Stimulated activated CD4-positive, alpha-beta T cell treated with anti-CD3 and anti-CD28 coated beads, TNF-alpha, amount 100 ng/mL, for 24 hours (primary cell): ENCODE measurements at places on chromosomes 1 and 21.

- DNase-seq: no peak
These were observed 52.9 kb upstream of the CITED4 start for GRCh38 chr1:40914927-40915569.

DNA sequence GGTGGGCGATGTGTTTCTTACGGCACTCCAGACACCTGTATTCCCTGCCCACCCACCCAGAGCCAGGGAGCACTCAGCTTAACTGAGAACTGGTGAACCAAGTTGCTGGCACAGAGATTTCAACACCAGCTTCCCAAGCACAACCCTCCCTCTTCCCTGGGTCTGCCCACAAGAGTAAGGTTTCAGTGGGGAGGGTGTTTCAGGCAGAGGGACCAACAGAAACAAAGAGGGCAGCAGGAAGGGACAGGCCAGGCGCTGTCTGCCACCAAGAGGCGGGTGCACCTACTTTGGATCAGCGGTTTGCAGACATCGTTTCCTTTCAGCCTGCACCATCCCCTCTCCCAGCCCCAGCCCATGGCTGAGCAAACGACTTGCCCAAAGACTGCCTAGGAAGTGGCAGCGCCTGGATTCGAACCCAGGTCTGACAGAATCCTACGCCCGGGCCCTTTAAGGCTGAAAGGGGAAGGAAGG, 21.9 kb upstream of the ALDH4A1 start:
- no peak for DNase-seq

DNA sequence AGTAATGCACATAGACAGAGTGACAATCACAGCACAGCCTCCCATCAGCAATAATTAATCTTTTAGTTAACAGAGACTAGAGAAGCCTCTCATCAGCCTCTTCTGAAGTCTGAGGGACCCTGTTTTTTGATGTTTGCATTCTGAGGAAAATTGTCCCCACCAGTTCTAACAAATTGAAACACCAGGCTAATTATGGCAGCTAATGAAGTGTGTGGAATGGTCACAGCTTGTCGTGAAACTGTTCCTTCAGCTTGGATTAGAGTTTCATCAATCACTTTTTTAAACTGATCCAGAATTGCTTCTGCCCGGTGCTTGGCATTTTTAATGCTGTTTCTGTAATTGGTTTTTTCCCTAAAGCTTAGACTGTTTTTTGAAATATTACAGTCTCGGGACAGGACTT, 208.0 kb downstream of the SPATA17 start:
- no peak for DNase-seq

- DNase-seq: no peak
These were observed 5.3 kb downstream of the E2F2 start for GRCh38 chr1:23525558-23526250.

DNA sequence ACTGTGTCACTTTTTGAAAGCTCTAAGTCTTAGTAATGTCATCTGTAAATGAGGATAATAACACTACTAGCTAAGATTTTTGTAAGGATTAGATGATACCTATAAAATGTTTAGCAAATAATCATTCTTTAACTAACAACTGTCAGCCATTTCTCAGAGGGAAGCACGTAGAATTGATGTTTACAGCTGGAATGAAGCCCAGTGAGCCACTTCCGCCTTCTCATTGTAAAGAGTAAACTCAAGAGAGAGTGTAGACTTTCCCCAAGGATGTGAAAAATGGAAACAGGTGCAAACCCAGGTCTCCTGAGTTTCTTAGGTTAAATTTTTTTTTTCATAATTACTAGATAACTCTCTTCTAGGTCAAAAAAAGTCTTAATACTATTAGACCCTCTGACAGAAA, 4.9 kb downstream of the GREM2 start:
- DNase-seq: no peak

- DNase-seq: no peak
These were observed 204.9 kb upstream of the SAMSN1 start for GRCh38 chr21:14751011-14751410.

DNA sequence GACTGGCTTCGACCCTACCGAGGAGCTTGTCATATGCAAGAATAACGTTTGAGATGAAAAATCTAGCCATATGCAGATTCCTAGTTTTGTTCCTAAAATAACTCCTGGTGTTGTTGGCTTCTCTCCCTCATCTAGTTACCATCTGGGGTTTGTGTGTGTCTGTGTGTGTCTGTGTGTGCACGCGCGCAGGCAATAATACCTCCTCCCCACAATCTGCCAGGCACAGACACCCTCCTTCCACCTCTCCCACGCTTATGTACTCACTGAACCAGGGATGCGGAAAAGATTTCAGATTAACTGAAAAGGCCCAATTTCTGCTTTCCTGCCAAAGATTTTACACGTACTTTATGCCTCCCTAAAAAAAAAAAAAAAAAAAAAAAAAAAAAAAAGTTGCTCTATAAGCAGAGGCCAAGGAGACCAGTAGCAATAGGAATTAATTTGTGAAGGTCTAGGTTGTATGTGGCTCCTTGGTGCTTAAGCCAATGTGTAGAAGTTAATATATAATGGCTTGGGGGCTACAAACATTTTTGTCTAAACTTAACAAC, 452.7 kb downstream of the NUF2 start:
- no peak for DNase-seq

DNA sequence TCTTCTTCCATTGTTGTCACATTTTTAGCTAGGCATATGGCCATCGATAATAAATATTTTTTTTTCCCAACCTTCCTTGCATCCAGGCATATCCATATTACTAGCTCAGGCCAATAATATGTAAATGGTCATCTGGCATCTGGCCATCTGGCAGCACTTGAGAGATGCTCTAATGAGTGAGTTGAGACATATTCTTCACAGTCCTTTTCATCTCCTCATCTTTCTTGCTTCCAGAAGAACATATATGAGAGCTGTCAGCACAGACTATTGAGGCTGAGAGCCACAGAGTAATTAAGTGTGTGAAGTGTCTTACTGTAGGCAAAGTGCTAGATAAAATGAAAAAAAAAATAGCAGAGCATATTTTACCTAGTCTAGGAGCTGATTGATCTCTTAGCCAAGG, 628.4 kb upstream of the TMPRSS15 start:
- no peak for DNase-seq

DNA sequence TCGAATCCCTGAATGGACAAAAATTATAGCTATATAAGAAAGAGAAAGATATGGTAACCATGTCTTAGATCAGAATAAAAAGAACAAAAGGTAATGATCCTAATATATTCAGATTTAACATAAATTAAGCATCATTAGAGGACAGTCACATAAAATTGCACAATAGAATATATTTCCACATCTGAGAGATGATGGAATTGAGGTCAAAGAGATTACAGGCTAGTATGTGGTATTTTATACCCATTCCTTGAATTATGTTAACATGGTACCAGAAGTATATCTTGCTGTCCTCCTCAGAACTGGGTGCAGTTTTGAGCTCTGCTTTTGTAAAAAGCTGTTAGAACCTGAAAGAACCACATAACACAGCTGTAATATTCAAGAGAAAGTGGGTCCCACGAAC, 245.6 kb upstream of the HOOK1 start:
- no peak for DNase-seq

GRCh38 chr1:65006806-65007205, 40.5 kb upstream of the JAK1 start:
- DNase-seq: no peak

GRCh38 chr1:179554427-179554826, 21.3 kb downstream of the NPHS2 start:
- no peak for DNase-seq

GRCh38 chr1:227759341-227760300, 24.4 kb downstream of the SNAP47 start:
- DNase-seq: no peak

DNA sequence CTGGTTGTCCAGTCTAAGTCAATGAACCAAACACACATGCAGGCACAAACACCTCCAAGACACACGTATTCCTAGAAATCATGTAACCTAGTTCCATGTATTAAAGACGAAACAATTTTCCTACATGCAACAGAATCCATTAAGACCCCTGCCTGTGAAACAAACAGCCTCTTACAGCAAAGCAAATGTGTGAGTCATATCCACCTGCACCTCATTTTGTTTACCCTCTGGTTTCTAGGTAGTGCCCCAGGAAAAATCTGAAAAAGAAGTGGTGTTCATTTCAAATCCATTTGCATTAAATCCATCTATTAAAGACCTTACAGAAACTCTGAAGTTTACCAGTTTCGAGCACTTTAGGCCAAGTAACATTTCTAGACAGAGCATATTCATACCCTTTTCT, 74.1 kb downstream of the VCAM1 start:
- DNase-seq: no peak

- DNase-seq: no peak
These were observed 326.3 kb upstream of the PKN2 start for GRCh38 chr1:88357729-88358128.

- peak; percentile 25 for DNase-seq
These were observed 42.5 kb downstream of the CNST start for GRCh38 chr1:246608616-246609376.

- DNase-seq: no peak
These were observed 18.3 kb downstream of the SYNC start for GRCh38 chr1:32684167-32684811.

GRCh38 chr1:212498283-212499040, 65.7 kb downstream of the NENF start:
- no peak for DNase-seq

DNA sequence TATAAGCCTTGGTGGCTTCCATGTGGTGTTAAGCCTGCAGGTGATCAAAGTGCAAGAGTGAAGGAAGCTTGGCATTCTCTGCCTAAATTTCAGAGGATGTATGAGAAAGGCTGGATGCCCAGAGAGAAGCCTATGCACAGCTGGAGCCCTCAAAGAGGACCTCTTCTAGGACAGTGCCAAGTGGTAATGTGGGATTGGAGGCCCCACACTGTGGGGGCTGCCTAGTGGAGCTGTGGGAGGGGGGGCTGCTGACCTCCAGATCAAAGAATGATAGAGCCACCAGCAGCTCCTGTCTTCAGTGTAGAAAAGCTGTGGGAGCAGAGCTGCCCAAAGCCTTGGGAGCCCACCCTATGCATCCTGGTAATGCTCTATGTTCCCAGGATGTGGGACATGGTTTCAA, 1512.7 kb upstream of the TPTE start:
- DNase-seq: no peak

DNA sequence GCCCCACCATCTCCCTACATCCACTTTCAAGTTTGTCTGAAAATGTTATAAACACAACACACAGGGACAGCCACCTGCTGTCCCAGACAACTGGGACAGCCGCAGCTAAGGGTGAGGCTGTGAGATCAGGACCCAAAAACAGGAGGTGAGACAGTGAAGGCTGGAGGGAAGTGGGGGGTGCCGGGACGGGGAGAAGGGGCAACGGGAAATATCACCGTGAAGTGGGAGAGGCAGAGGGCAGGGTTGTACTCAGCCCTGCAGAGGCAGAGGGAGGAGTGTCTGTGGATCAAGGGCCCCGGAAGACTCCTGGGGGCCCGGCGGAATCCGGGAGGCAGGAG, 114.4 kb downstream of the CASZ1 start:
- no peak for DNase-seq

- no peak for DNase-seq
These were observed 89.2 kb downstream of the GPR88 start for GRCh38 chr1:100627054-100627716.

DNA sequence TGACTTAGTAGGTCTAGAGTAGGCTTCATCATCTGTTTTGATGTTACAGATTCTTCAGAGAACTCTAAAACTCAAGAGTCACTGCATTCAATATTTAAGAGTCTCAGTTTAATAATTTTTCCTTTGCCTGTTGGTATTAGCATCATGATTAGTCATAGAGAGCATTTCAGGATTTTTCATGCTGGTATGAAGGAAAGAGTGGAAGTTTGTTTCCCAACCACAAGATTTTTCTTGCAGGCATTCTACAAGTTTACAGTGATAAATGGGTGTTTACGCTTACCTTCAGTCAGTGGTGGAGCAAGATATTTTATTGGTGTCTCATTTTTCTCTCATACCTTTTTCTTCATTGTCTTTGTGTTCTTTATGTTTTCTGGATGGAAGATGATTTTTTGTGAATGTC, 58.4 kb upstream of the MYOCOS start:
- DNase-seq: no peak

GRCh38 chr1:224525411-224526040, 90.6 kb upstream of the CNIH3 start:
- no peak for DNase-seq

DNA sequence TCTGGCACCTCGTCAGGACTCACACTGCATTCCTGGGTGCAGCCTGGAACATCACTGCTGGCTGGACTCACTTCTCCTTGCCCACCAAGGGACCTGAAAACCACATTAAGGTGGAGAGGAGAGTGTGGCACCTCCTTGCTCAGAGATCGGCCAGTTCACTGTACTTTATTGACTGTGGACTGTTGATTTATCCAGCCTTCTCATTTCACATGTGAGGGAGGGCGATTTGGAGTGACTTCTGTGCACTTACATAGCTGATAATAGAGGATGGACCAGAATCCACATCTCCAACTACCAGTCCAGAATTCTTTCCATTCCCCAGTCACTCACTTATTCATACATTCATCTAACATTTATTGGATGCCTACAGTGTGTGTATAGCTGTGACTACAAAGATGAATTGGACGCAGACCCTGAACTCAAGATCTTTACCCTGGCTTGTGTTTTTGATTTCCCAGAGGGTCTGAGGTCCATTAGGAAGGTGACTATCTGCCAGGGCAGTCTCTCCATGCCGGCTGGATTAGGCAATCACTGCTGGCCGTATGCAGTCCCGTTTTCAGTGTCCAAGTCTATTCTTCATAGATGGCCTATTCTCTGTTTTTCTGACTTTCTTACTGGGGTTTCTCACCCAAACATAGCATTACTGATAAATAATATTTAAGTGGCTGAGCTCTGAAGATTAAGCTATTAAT, 233.5 kb upstream of the SGIP1 start:
- DNase-seq: no peak

DNA sequence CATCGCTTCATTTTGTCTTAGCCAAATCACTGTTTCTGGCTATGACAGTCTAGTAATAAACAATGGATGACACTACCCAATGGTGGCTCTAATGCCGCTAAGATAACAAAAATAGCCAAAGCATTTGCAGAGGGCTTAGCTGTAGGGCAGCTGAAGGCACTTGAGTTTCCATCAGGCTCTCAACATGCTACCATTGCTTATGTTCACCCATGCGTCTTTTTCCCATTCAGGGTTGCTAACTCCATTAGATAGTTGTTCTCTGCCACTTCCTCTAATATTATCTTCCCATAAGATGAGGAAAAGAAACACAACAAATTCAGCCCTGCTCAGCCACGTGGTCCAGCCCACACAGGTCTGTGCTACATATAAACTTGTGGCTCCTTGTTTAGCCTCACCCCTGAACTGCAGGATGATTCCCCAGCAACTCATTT, 159.6 kb downstream of the TOMM20 start:
- DNase-seq: no peak

DNA sequence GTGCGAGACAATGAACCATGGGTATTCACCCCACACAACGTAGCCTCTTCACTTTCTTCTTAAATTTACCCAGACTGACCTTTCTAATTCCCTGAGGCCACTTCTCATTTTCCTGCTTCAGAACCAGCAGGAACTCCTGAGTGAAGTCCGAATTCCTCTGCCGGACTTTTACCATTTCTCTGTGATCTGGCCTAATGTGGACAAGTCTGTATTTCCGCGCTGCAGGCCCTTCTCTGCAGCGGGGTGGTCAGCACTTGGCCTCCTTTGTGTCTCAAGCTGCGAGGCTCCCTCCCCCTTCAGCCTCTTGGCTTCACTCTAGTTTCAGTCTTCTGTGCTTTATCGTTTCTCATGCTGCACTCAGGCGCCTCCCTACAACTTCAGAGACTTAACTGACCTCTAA, 9.4 kb upstream of the CTBS start:
- no peak for DNase-seq
